ENCODE measurements at places on chromosomes 11 and 22. TPM values are rescaled to one million over a fixed set of nuclear protein-coding genes. Genes with fewer than 3 reads are reported as not detected.
A peak's percentile ranks its signal among the peaks of the same experiment; 100 is the strongest.

The HRAS gene
- 27.1 TPM for total RNA-seq

The TENM4 gene
- 29.6 TPM for total RNA-seq

The POU2AF1 gene
- not detected for total RNA-seq

The PLA2G3 gene
- total RNA-seq, result 19.3 TPM

DNA sequence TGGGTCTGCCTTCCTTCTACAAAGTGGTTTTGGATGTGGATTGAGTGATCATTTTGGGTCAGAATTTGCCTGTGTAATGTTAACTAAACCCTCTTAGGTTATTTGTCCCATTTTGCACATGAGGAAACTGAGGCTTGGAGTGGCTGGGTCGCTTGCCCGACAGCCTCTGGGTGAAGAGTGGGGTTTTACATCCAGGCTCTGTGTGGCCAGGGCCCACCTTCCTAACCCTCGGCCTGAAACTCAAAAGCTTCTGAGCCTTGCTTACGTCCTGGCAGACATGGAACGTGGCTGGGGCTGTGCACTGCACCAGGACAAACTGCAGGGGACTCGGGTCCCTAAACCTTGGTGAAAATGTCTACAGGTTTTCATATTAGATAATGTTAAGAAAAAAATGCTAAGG, 542.4 kb downstream of the TBC1D22A start:
- no peak for DNase-seq

DNA sequence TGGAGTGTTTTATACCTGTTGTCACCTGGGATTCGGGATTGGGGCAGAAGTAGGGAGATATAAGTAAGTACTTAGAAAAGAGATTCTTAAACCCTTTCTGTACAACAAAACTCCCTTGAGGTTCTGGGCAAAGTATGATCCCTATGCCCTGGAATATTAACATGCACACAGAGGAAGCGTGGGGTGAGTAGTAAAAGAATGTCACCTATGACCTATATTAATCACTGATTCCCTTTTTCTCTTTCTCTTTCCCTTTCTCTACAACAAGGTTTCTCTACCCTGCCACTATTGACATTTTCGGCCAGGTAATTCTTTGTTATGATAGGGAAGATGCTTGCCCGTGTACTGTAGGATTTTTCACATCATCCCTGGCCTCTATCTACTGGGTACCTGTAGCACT, 209.7 kb upstream of the PLET1 start:
- no peak for DNase-seq

GRCh38 chr11:112179601-112180000, 4.3 kb downstream of the BCO2 start:
- no peak for DNase-seq

- DNase-seq, result no peak
Measured at GRCh38 chr11:38461751-38462150, 1863.7 kb upstream of the RAG2 start.

DNA sequence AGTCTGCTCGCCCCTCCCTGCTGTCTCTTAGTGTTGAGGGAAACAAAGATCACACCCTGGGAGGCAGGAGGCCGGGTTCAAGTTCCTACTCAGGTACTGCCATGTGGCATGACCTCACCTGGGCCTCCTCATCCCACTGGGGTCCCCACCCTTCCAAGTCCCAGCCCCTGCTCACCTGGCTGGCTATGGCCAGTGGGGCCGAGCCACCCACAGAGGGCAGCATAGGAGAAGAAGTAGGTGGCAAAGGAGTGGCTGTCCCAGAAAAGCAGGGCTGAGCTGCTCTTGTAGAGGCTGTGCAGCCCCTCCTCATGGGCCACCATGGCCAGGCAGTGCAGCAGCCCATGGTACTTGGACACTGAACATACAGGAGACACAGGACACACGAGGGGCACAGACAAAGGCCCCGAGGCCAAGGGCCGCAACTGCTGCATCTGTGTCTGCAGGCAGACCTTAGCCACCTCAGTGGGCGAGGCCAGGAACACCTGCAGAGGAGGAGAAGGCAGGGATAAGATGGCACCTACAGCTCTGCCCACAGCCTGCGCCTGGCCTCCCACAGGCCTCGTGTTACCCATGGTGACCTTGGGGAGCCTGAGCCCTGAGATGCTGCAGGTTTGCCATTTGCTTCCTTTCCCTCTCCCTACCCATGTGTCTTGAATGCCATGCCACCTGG, 50.6 kb upstream of the MPEG1 start:
- peak; percentile 73 for DNase-seq

DNA sequence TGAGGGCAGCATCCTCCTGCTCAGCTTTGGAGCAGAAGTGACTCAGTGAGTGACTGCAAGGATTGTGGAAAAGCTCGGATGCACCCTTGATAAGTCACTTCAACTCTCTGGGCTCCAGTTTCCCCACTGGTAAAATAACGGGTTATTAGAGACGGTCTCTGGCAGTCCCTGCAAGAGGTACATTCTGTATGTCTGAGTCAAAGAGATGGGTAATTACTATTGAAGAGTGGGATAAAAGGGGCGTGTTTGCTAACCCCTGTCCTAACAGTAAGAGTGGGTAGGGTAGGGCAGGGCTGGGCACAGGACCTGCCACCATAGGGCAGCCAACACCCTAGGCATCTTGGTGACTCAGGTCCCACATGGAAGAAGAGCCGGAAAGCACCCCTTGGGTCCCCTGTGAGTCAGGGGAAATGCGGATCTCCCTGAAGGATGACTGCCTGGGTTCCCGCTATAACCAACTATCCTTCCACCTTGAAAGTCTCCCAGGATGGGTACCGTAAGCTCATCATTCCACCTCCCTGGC, 7.3 kb upstream of the AHNAK start:
- no peak for DNase-seq

DNA sequence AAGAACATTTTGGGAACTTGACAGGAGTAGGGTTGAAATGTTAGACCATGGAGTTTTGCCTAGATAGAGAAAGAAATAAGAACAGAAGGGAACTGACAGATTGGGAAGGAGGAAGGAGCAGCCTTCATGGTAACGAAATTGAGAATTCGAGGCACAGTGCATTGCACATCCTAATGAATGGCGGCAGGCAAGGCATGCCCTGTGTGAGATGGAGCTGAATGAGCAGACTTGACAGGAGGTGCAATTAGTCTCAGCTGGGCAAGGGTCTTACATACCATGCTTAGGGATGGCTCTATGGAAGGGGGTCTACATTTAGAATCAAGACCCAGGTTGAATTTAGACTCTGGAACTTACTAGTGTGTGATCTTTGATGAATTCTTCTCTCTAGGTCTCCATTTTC, 25.0 kb upstream of the NTM start:
- no peak for DNase-seq

- DNase-seq, result no peak
Measured at GRCh38 chr11:83613767-83614121, 327.6 kb upstream of the CCDC90B start.

DNA sequence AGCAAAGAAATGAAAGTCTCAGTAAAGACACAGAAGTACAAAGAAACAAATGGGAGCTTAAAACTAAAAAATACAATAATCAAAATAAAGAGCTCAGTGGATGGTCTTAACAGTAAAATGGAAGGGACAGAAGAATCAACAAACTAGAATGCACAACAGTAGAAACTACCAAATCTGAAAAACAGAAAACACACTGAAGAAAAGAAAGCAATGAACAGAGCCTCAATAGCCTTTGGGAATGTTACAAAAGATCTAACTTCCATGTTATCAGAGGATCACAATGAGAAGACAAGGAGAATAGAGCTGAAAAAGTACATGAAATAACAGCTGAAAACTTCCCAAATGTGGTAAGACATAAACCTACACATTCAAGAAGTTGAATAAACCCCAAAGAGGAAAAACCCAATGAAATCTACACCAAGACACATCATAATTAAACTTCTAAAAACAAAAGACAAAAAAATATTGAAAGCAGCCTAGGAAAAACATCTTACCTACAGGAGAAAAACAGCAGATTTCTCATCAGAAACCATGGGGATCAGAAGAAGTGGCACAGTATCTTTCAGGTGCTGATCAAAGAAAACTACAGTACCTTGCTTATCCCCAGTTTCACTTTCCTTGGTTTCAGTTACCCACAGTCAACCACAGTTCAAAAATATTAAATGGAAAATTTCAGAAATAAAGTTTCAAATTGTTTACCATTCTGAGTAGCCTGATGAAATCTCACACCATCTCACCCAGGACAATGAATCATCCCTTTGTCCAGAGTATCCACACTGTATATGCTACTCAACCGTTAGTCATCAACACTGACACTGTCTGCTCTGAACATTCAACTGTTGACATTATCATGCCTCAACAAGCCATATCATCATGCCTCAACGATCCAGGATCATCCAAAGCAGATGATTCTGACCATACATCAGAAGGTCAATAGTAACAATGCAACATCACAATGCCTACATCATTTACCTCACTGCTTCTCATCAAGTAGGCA, 22.2 kb downstream of the RRAS2 start:
- no peak for DNase-seq

DNA sequence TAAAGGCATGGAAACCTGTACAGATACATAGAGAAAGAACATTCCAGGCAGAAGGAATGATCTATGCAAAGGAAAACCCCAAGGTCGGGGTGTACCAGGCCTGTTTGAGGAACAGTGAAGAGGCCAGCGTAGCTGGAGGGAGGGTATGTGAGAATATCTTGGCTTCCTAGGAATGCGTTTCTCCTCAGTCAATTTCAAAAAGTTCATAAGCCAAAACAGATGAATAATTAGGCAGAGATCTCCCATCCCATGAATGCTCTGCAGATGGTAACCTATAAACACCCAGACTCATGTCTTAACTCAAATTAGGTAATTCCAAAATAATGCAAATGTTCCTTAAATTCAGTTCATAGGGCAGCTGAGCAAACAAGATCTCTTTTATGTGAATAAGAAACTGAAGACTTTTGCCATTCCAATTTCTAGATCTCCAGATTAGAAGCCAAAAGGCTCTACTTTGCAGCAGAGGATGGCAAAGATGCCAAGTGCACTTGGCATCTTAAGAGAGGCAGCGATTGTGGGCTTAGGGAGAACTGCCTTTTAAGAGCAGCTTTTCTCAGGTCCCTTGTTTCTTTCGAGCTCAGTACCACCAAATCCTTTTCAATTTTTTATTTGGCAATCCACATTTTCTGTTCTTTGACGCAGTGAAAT, 13.2 kb downstream of the FAM118B start:
- DNase-seq, result no peak

DNA sequence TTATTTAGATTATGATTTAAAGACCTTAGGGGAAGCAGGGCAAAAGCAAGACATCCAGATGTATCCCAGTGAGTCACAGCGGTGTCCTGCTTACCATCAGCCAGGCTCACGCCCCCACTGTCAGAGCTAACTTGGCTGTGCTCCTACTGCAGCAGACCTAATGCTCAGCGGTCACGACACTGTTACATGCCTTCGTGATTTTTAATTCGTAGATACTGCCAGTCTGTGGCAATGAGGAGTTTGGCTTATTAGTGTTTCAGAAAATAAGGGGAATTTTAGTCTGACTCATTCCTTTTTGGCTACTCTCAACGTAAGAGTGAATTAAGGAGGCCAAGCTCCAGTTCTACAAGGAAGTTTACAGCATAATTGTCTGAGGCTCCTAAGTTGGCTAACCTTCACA, 22.7 kb downstream of the EFCAB6 start:
- no peak for DNase-seq

All from H7 (cell line).